Stimulated activated CD4-positive, alpha-beta T cell treated with anti-CD3 and anti-CD28 coated beads, TNF-alpha, amount 100 ng/mL, for 4 hours (primary cell): ENCODE measurements at places on chromosomes 5 and 9.

GRCh38 chr5:113488645-113489184 lies 462 bp upstream of the MCC start:
- no peak for DNase-seq

- no peak for DNase-seq
Measured at GRCh38 chr5:172691886-172692285, 50.8 kb downstream of the NEURL1B start.

GRCh38 chr5:159030357-159030756 lies 69.4 kb downstream of the EBF1 start:
- DNase-seq: no peak

- no peak for DNase-seq
Measured at GRCh38 chr5:177449140-177450061, 2.8 kb downstream of the PRR7 start.

- no peak for DNase-seq
Measured at GRCh38 chr5:150946351-150946905, 41.6 kb upstream of the ZNF300 start.
